ENCODE measurements at places on chromosomes 13 and 19.

DNA sequence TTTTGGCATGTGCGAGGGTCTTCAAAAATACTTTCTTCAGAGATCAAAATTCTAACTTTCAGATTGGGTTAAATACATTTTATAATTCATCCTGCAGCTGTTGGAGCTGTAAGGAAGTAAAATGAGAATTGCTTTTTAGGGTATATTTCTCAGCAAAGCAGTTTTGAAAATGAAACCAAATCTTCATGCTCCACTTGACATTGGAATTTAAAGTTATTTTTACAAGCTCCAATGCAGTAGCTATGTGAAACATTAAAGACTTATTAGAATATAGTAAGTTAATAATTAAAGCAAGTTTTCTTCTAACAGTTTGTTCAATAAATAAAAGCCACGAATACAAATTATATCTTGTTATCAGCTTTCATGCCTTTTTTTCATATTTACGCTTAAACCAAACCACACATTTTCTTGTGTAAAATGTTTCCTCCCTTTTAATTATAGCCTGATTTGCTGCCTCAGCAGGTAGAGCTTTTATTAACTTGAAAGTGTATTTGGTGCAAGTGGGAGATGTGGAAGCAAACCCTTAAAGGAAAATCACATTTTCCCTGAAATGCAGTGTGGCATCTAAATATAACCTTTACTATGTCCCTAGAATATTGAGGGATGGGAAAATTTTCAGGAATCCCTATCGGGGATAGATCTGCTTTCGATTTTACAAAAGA lies 12.4 kb upstream of the MICU2 start:
- no peak for DNase-seq

DNA sequence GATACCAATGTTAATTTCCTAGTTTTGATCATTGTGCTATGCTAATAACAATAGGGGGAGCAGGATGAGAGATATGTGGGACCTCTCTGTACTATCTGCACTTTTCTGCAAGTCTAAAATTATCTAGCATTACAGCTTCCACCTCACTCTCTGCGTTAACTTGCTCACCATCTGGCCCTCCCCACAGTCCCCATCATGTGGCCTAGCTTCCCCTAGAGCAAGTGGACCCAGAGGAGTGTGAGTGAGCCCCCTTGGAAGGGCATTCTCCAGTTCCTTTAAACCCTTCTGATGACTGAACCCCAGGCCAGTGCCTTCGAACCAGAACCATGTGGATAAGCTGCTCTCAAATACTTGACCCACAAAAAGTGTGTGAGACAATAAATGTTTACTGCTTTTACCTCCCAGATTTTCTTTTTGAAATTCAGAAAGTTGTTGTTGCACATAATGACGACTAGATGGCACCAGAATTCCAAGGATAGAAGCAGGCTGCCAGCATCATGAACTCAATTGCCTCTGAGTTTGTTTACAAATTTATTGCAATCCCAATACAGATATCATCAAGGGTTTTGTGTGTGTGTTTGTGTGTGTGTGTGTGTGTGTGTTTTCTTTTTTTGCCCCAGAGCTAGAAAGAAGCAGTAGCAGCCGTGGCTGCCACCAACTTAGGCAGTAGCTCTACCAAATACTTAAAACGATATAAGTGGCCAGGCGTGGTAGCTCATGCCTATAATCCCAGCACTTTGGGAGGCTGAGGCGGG lies 49.0 kb upstream of the ZNF780A start:
- peak; percentile 58 for DNase-seq

GRCh38 chr13:99126821-99127220 lies 73.8 kb upstream of the UBAC2 start:
- no peak for DNase-seq

DNA sequence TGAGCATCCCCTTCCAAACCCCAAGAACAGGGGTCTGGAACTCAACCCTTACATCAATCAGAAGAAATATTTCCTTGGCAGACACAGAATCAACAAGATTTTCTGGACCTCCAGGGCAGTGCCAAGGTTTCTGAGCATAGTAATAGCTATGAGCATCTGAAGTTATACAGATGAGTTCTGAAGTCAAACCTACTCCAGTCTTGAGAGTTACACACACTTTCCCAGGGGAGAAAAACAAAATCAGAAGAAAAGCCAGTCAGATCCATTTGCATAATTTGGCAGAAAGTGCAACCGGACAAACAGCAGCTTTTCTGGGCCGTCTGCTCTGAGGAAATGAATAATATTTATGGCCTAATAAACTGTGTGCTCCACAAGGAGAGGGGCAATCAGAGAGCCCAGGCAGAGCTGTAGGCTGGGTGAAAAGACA lies 93.1 kb downstream of the KL start:
- no peak for DNase-seq

GRCh38 chr13:79973533-79973963 lies 367.4 kb downstream of the SPRY2 start:
- peak; percentile 9 for DNase-seq

DNA sequence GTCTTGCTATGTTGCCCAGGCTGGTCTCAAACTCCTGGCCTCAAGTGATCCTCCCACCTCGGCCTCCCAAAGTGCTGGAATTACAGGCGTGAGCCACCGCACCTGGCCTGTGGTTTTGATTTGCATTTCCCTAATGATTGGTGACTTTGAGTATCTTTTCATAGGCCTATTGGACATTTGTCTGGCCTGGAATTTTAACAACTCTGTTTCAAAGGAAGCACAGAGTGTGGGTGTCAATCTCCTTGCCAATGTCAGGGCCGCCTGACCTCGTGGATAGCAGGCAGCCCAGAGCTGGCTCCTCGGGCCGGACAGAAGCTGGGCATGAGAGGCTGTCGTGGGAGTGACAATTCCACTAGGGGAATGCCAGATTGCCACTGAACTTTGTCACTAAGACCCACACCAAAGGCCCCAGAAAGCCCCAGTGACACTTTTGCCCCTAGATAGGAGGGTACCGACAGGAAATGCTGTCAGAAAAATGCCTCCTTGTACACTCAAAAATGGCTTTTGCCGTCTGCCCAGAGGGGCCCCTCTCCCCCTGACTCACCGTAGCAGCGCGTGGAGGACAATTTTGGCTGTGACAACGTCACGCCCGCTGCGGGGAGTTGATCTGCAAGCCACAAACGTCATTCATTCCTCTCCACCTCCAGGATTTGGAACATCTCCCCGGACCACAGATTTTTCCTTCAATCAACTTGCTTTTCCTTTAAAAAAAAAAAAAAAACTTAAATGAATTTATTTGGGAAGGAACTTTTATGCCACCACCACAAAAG lies 11.7 kb upstream of the ADGRE5 start:
- DNase-seq: peak; percentile 40

- DNase-seq: no peak
Observed at GRCh38 chr13:32175307-32175706, 139.9 kb downstream of the ZAR1L start.

DNA sequence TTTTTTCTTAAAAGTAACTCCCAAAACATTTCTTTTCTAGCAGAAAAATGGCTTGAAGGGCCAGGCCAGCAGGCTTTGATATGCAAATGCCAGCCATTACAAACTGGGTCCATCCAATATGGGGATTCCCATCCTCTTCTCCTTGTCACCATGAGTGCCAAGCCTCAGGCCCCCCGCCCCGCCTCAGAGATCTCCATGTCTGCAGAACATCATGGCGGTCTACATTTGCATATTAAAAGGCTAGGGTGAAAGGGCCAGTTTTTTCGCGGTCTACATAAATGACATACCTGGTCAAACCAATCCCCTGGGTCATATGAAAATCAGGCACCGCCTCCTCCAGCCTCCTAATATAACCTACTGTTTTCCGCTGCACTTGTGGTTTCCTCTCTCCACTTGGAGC lies 1327.6 kb downstream of the UQCRFS1 start:
- no peak for DNase-seq

GRCh38 chr13:27765650-27766049 lies 26.6 kb upstream of the GSX1 start:
- no peak for DNase-seq

- peak; percentile 84 for DNase-seq
Observed at GRCh38 chr19:33125929-33126388, 6.0 kb upstream of the WDR88 start.

DNA sequence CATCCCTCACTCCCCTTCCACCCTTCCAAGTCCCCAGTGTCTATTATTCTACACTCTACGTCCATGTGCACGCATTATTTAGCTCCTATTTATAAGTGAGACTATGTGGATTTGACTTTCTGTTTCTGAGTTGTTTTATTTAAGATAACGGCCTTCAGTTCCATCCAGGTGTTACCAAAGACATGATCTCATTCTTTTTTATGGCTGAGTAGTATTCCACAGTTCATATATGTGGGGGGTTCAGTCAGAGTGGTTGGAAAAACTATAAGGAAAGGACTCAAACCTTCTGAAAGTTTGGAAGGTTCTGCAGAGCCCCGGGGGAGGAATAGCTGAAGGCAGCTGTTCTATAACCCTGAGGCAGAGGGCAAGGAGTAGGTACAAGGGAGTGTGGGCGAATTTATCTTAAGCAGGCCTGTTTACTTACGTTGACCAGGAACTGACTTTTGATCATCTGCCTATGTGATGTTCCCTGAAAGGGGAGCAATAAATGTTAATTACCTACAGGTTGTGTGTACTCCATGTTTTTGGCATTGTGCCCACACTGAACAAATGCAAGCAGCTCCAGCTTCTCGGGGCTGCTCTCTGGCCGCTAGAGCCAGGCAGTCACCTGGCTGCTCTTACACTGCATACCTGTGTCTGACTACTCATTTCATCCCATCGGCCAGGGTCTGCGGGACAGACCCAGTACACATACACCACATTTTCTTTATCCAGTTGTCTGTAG lies 13.5 kb upstream of the ADGRE1 start:
- no peak for DNase-seq

DNA sequence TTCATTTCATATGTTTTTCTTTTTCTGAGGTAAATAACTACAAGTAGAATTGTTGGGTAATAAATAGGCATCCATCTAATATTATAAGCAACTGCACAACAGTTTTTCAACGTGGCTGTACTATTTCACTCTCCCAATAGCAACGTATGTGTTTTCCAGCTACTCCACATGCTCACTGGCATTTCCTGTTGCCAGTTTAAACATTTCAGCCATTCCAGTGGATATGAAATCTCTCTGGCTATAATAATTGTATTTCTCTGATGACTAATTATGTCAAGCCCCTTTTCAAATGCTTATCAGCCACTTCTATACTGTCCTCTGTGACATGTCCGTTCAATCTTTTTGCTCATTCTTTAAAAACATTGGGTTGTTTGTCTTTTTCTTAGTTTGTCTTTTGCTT lies 26.8 kb upstream of the ALOX5AP start:
- no peak for DNase-seq

GRCh38 chr13:32045537-32045936 lies 14.0 kb downstream of the FRY start:
- no peak for DNase-seq

DNA sequence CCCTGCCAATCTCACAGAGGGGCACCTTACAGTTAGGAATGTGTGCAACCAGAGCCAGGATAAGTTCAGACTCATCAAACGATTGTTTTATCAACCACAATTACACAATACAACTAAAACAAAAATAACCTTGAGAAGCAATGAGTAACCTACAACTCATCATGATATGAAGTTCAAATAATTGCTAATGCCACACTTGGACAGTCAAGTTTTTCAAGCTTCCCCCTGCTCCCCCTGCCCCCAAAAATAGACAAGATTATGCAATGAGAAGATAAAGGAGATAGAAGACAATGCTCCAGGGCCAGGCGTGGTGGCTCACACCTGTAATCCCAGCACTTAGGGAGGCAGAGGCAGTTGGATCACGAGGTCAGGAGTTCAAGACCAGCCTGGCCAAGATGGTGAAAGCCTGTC lies 13.6 kb upstream of the KPNA3 start:
- DNase-seq: no peak
